ENCODE measurements at places on chromosomes 7 and 10.

- no peak for DNase-seq
These were observed 569.7 kb downstream of the REEP3 start for GRCh38 chr10:64090865-64091264.

DNA sequence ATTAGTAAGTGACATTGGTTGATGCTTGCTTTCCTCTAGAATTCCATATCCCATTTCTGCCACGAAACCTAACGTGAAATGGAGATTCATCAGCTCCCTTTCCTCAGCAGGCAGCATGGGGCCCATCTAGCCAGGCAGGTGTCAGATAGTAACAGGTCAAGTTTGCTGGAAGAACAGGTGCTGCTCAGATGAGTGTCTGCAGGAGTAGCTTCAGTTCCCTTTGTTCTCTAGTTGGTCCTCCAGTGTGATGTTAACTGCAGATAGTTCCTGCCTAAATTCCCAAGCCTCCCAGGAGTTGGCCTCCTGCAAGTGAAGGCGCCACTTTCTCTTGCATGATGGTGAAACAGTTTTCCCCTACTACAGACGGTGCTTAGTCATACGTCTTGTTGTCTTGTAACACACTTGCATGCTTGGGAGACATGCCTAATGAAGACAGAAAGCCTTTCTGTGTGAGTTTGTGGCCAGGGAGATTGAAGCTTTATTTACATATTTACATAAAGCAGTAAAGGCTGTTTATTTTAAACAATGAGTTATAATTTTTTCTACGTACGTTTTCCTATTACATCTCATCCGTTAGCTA, 175.4 kb downstream of the CHN2 start:
- DNase-seq = no peak

- no peak for DNase-seq
These were observed 15.9 kb downstream of the COL1A2 start for GRCh38 chr7:94410413-94411187.

DNA sequence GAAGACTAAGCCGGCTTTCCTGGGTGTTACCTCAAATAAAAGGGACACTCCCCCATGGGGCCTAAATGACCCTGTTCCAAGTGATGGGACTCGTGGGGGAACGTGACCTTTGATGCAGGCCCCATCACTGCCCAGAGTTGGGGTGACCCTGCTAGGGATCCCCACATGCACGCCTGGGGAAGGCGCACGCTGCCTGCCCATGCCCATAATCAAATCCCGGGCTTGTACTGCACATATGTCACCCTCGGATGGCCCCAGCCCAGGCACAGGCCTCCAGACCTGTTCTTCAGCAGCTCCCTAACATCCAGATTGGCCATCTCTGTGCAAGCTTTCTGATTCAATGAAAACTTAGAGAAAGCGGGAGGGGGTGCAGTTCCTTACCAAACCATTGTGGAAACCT, 14.7 kb downstream of the EBF3 start:
- DNase-seq = no peak

GRCh38 chr10:11594589-11595394, 16.7 kb downstream of the USP6NL start:
- DNase-seq = no peak

DNA sequence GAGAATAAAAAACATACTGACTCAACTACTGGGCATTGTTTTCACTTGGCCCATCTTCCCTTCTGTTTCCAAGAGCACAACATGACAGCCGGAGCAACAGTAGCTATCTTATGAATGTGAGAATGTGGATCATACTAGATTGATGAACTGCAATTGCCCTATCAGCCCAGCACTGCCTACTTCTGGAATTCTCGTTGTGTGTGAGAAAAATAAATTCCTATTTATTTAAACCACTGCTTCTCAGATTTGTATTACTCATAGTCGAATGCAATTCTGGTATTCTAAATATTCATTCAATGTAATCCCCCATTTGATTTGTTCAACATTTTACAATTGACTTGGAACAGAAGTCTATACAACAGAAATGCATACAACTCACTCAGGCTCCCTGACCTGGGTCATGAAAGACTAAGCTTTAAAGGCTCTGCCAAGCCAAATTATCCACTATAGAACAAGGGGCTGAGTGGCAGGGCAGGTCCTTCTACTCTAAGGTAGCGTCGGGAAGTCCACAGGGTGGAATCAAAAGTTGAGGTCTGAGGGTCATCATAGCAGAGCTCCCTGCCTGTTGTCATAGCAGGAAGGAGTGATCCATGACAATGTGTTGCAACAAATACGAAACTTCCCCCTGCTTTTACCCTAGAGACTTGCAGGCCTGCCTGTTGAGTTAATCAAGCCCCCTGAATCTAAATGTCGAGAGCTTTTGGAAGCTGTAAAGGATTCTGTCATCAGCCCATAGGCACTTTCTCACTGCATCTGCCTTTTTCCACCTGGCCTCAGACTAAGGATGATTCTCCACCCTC, 12.4 kb upstream of the JAZF1 start:
- no peak for DNase-seq

DNA sequence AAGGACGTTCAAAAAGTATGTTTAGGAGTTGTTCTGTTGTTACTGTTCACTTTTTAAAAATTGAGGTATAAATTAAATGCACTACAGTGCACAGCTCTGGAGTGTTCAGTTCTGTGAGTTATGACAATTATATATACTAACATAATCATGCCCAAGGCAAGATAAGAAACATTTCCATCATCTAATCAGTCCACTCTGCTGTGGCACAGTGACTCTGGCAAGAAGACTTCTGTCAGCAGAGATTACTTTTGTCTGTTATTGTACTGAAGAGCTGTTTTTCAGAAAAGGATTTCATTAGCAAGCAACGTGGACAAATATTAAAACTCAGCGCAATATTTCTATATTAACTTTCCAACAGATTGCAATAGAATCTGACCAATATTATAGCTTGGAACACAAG, 32.0 kb downstream of the ICA1 start:
- no peak for DNase-seq

- DNase-seq = no peak
These were observed 138.9 kb downstream of the BMPER start for GRCh38 chr7:34044306-34044643.

DNA sequence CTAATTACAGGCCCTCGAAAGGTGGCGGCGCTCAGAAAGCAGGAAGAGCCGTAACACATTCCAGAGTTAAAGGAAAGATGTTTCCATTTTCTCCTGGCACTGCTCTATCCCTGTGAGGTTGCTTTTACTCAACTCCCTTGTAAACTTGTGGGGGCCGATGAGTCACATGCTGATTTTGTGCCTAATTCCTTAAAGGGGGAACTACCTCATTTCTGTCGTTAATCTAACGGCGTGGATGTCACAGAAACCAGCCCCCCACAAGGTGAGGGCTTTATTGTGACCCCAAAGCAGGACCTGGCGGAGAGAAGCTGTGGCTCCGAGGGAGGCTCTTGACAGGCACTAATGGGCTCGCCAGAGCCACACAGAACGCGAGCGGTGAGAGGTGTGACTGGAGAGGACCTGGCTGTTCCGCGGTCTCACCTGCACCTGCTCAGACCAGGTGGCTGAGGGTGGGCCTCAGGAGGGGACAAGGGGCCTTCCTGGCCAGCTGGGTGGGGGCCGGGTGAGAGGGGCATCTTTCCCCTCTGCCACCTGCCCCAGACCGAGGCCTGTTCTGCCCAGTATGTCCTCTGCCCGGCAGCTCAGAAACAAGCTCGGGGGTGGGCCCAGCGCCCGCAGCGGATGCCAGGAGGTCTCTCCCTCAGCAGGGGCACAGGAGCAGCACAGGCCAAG, 50.9 kb downstream of the CALML3 start:
- DNase-seq = no peak

- no peak for DNase-seq
These were observed 11.7 kb downstream of the DNAJB6 start for GRCh38 chr7:157348548-157348947.

GRCh38 chr7:44977959-44978335, 868 bp downstream of the MYO1G start:
- no peak for DNase-seq

GRCh38 chr7:82241356-82241755, 202.2 kb downstream of the CACNA2D1 start:
- DNase-seq = no peak

- DNase-seq = no peak
These were observed 83.3 kb upstream of the CREB5 start for GRCh38 chr7:28328822-28329660.

- no peak for DNase-seq
These were observed 83.9 kb downstream of the BAMBI start for GRCh38 chr10:28761084-28761846.

DNA sequence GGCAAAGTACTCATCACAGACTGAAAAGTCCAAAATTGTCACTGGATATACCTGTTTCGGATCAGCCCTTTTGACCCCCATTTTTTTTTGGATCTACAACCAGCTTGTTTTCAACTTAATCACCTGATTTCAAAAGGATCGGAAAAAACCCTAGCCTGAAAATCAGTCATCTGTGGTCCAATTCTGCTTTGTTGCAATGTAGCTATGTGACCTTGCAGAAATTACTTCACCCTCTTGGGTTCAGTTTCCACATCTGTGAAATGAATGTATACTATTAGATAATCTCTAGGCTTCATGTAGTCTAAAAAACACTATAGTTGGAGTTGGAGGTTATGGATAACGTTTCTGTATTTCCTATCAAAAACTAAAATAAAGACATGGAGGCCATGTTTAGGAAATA, 37.1 kb downstream of the STEAP4 start:
- DNase-seq = no peak

DNA sequence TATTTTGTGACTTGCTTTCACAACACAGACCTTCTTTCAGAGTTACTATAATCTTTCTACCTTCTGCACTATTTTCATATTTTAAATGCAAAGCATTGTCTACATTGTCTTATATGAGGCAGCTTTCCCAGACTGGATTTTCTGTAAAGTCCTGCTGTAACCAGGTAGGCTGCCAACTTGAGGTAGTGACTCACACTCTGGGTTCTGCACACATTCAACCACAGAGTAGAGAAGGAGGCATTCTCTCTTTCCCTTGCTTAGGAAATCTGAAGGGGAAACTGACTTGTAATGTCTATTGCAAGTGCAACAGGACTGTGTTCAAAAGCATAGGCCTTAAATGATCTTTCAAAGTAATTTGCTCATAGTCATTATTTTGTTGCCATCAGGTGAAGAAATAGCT, 461.4 kb downstream of the GRM8 start:
- DNase-seq = no peak

DNA sequence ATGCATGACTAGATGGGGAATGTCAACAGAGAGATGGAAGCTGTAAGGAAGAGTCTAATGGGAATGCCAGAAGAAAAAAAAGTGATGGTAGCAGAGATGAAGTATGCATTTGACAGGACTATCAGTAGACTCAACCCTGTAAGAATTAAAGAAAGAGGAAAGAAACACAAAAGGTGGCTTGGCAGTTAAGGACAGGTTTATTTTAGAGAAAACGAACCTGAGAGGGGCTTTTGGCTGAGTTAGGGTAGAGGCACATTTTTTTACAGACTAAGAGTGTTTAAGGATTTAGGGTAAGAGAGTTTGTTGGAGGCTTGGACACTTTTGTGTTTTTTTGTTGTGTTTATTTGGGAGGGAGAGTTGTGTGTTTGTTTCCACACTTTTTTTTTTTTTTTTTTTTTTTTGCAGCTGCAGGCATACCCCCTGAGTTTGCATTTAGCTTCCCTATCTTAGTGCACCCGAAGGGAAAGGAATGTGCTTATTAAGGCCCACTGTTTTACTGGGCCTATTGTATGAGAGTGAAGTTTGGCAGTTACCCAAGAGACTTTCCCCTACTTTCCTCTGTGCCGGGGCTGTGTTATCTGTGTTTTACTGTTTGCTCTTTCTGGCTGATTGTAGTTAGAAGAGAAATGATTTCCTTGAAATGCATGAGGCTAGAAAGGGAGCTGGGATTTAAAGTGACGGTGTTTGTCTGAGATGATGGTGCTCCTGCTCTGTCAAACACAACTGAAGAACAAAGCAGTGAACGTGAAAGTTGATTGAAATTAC, 32.0 kb downstream of the NPVF start:
- DNase-seq = no peak

- DNase-seq = no peak
These were observed 62.9 kb upstream of the PRR15 start for GRCh38 chr7:29500719-29501118.

- DNase-seq = no peak
These were observed 511 bp upstream of the NRP1 start for GRCh38 chr10:33334805-33335550.

GRCh38 chr7:36514289-36515243, 124.9 kb downstream of the ANLN start:
- DNase-seq = no peak

DNA sequence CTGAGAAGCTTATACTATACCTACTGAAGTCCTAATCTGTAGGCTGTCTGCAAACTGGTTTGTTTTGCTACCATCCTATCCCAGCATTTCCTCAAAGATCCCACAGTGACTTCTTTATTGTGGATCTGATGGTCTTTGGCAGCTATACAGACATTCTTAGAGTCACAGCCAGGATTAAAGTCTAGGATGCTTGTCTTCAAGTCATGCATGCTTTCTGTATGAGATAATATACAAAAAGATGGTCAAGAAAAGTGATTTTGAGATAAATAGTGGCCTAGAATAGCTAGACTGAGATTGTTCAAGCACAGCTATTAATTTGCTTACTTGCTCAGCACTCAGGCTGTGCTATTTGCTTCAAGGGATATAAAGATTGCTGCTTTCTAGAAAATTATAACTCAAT, 454.4 kb downstream of the AUTS2 start:
- no peak for DNase-seq

- DNase-seq = no peak
These were observed 241.5 kb downstream of the AUTS2 start for GRCh38 chr7:69839782-69840181.

DNA sequence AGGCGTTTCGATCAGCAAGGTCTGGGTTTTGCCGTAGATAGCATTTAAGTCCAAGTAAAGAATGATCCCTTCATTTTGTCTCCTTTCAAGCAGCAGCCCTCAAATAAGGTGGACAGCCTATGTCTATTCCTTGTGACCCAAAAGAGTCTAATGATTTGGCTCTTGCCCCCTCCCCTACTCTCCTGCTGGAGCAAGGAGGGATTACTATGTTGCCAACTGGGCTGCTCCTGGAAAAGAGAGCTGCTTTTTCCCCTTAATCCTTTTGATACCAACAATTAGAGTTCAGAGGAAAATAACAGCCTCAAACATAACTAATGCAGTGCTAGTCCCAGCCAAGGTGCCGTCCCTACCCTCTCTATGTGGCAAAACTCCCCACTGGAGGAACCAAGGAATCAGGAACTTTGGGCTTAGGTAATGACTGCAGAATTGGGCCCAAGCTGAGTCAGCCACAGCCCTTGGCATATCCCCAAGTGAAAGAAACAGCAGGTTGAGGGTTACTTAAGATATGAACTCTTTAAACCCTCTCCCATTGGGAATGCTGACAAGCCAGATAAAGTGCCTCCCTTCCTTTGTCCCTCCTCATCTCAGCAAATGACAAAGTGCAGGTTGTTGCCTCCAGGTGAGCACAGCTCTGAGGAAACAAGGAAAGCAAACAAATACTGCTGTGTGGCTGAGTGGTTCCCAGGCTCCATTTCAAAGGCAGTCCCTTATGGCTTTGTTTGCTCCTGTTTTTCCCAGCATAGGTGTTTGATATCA, 643.7 kb downstream of the INHBA start:
- no peak for DNase-seq

All from stimulated activated CD8-positive, alpha-beta memory T cell treated with anti-CD3 and anti-CD28 coated beads, Interleukin-2, amount 100 ng/mL, for 1 hour (primary cell).